ENCODE measurements at places on chromosomes 16 and 17. TPM values are rescaled to one million over a fixed set of nuclear protein-coding genes. Genes with fewer than 3 reads are reported as not detected.

Gene KRT39
- total RNA-seq, result not detected

Gene G6PC1
- total RNA-seq, result not detected

Gene NUPR1
- 19.0 TPM for total RNA-seq

Gene TAC4
- total RNA-seq, result not detected

Gene NOG
- 10.4 TPM for total RNA-seq

Gene SLC25A19
- total RNA-seq, result 8.2 TPM

Gene P2RX5
- 3.6 TPM for total RNA-seq

Gene TMEM132E
- not detected for total RNA-seq

Gene CASKIN1
- total RNA-seq, result 0.96 TPM

Gene CLEC10A
- not detected for total RNA-seq

Gene C17orf50
- not detected for total RNA-seq

Gene LPCAT2
- 18.5 TPM for total RNA-seq

Gene WSB1
- 269 TPM for total RNA-seq

Gene CACNG4
- total RNA-seq, result under 0.01 TPM

Gene IL21R
- 0.21 TPM for total RNA-seq

Gene PRSS27
- total RNA-seq, result under 0.01 TPM

Gene TP53TG3C
- total RNA-seq, result not detected

Gene TEKT3
- not detected for total RNA-seq

Gene CES4A
- 2.2 TPM for total RNA-seq

Gene HOXB9
- not detected for total RNA-seq

Gene GNAO1
- 0.24 TPM for total RNA-seq

Gene SPATA22
- not detected for total RNA-seq

Gene KDM6B
- 6.3 TPM for total RNA-seq

Gene FBXO39
- not detected for total RNA-seq

Gene EVPLL
- total RNA-seq, result 4.0 TPM

Gene SCIMP
- total RNA-seq, result under 0.01 TPM

Gene C17orf67
- 0.64 TPM for total RNA-seq

Gene C16orf46
- 0.24 TPM for total RNA-seq

Gene SMIM36
- total RNA-seq, result under 0.01 TPM

Gene CBFB
- total RNA-seq, result 95.7 TPM

Gene MT3
- not detected for total RNA-seq

Gene SRCAP
- total RNA-seq, result 16.8 TPM

Gene SOX9
- 2.1 TPM for total RNA-seq

Gene C1QTNF8
- not detected for total RNA-seq

Gene ZNF213
- total RNA-seq, result 9.2 TPM

Gene GPATCH8
- 7.5 TPM for total RNA-seq

Gene TMEM235
- not detected for total RNA-seq

Gene PRCD
- total RNA-seq, result 3.1 TPM

Gene MEIOC
- 0.48 TPM for total RNA-seq
